ENCODE measurements at places on chromosomes 7 and 10.

- no peak for DNase-seq
Measured at GRCh38 chr10:102403115-102403514, 7.6 kb downstream of the NFKB2 start.

GRCh38 chr7:353746-354325 is 63.9 kb downstream of the FOXL3 start:
- DNase-seq = no peak

- DNase-seq = no peak
Measured at GRCh38 chr10:60877777-60878120, 66.2 kb downstream of the RHOBTB1 start.

GRCh38 chr7:125059861-125060456 is 130.3 kb upstream of the POT1 start:
- no peak for DNase-seq
